ENCODE measurements at places on chromosomes 7 and 10.

GRCh38 chr10:113005380-113005779, 55.3 kb downstream of the TCF7L2 start:
- no peak for DNase-seq

DNA sequence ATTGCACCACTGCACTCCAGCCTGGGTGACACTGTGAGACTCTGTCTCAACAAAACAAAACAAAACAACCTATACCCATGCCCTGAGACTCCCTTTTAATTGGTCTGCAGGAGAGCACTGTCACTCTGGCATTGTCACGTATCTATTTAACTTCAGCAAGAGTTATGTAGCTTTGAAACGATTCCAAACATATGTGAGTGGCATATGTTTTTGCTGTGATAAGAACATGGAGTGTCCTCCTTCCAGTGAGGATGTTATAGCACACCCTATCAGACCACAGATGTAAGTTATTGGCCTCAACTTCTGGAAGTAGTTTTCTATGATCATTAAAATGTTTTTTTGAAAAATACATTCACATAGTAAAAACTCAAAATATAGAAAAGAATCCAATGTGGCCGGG, 15.5 kb upstream of the DNAJC12 start:
- DNase-seq, result no peak

GRCh38 chr10:79333513-79333912, 13.8 kb upstream of the PPIF start:
- DNase-seq, result peak; percentile 76

DNA sequence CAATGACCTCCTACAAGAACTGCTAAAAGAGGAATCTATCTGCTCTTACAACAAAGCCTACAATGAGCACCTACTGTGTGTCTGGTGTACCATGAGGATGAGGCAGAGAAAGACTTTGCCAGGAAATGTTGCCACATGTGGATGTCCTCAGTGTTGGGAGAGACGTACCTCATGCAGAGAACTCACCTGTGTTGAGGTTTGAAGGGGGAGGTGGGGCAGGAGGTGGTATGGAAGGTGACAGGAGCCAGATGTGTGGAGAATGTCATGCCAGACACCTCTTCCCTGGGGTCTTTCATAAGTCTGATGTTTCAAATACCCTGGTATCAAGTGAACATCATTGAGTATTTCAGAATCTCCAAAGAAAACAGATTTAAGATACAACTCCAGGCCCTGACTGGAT, 220.1 kb upstream of the RNF32 start:
- DNase-seq, result no peak

GRCh38 chr10:106493751-106494150, 670.8 kb downstream of the SORCS1 start:
- DNase-seq, result no peak

- no peak for DNase-seq
Measured at GRCh38 chr7:139798221-139798620, 20.4 kb upstream of the HIPK2 start.

DNA sequence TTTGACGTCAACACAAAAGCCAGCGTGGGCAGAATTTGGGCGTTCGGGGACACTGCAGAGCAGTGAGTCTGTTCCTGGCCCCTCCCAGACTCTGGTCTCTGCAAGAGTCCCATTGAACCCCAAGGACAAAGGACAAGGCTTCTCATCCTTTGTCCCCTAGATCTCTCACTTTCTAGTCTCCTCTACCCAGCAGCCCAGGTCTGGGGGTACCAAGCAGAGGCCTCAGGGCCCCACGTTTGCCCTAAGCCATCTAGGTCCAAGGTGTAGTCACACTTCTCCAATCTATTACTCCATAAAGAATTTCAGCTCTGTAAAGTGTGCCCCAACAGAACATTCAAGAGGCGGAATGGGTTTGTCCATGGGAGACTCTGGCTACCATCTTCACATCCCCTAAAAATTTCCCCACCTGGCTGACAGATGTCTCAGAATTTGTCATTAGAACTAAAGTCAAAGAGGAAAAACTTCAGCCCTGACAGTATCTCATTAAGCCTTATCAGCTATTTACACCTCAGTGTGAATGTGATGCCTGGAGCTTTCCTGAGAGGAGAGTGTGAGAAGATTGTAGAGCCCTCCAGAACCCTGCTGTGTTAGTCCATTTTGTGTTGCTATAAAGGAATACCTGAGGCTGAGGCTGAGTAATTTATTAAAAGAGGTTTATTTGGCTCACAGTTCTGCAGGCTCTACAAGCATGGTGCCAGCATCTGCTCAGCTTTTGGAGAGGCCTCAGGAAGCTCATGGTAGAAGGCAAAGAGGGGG, 81.4 kb upstream of the HABP2 start:
- DNase-seq, result no peak

DNA sequence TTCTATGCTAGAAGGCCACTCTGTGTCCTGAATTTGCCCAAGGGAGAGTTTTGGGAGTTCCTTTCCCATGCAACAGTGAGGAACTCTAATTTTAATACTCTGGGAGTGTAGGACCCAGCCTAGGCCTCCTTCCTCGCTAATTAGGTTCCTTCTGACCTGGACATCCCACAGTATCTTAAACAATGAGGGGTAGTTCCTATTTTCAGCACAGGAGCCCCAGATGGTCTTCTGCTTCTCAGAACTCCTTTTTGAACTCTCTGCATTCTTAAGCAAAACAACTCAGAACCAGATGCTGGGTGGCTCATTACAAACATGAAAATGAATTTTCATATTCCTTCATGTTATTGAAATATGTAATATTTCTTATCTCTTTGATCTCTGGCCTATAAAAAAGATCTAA, 116.9 kb downstream of the LRMDA start:
- no peak for DNase-seq

GRCh38 chr7:99772565-99772964, 11.4 kb downstream of the CYP3A4 start:
- DNase-seq, result no peak

DNA sequence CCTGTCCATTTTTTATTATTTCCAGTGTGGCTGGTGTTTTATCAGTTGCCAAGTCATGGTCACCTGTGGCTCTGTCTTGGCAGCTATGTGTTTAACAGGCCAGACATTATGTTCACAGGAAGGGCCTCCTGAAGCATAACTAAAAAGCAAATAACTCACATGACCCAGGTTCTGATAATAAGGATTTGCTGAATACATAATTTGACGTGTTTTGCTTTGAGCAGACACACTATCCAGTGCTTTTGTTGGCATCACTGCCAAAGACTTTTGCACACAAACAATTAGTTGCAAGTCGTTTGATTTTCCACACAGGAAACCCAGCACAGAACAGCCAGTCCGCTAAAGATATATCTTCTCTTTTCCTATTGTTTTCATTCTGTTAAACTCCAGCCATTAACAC, 173.6 kb downstream of the ARL4A start:
- no peak for DNase-seq

DNA sequence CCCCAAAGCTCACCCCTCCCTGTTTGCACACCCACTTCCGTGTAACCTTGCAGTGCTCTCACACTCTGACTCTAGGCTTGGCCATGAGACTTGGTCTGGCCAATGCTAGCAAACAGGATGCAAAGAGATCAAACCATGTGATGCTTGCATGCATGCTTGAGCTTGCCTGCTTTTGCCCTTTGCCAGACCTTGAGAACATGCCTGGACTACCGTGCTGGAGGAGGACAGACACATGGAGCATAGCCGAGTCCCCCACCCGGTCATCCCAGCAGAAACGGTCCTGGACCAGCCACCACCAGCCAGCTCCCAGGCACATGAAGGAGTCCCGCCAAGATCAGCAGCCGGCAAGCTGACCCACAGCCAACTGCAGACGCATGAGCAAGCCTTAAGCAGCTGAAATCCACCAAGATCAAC, 23.4 kb downstream of the PYROXD2 start:
- no peak for DNase-seq

DNA sequence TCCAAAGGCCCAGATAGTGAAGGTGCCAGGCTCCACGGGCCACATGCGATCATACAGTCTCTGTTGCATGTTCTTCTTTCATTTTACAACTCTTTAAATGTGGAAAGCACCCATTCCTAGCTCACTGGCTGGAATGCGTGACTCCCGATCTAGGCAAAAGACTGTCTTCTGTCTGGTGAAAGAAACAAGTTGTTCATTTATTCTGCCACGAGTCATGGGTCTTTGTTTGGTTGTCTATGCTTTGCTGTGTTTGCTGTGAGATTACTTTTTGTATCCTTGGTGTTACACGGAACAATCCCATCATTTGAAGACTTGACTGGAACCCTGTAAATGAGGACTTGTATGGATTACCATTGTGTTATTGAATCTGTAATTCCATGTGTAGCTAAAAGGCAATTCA, 41.9 kb downstream of the NPVF start:
- DNase-seq, result no peak

- DNase-seq, result no peak
Measured at GRCh38 chr7:147803606-147804005, 787.0 kb upstream of the C7orf33 start.

DNA sequence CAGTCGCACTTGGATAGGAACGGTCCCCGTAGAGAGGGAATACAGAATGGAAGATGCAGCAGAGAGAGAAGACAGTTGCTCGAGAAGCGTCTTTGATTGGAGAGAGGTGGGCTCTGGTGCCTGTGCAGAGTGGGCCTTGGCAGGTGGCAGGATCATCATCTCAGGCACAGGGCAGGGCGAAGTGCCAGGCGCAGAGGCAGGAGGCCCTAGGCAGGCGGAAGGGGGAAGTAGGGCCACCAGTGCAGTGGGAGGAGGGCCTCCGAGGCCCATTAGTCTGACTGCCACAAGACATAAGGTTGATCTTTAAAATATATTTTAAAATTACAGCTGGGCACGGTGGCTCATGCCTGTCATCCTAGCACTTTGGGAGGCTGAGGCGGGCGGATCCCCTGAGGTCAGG, 10.1 kb downstream of the CARD11 start:
- DNase-seq, result no peak

GRCh38 chr7:131111081-131111576, 216.5 kb upstream of the MKLN1 start:
- DNase-seq, result peak; percentile 29

- no peak for DNase-seq
Measured at GRCh38 chr7:22356701-22357310, at the start of gene RAPGEF5. TSS of gene RAPGEF5 (minus strand) at chr7:22357154. CDS start at chr7:22357060, 94 bp downstream.

GRCh38 chr7:105229641-105230040, 159.1 kb downstream of the SRPK2 start:
- no peak for DNase-seq

- no peak for DNase-seq
Measured at GRCh38 chr10:33193701-33194521, 140.6 kb downstream of the NRP1 start.

All from PC-9 (cell line).